Renal pelvis (tissue), 12 donors: ENCODE measurements at places on chromosomes 7 and 10. TPM values are rescaled to one million over a fixed set of nuclear protein-coding genes. Genes with fewer than 3 reads are reported as not detected.

The ARF5 gene
- polyA plus RNA-seq, result 228 TPM

The STK31 gene
- 0.44 TPM for polyA plus RNA-seq

The TRIL gene
- 55.0 TPM for polyA plus RNA-seq

The ITGA8 gene
- 46.1 TPM for polyA plus RNA-seq

The AOAH gene
- 3.1 TPM for polyA plus RNA-seq

The C10orf90 gene
- 0.56 TPM for polyA plus RNA-seq

The TFR2 gene
- polyA plus RNA-seq, result 1.1 TPM

The CYP3A4 gene
- polyA plus RNA-seq, result 0.36 TPM

The MOSPD3 gene
- polyA plus RNA-seq, result 31.5 TPM

The PRKAR1B gene
- 38.9 TPM for polyA plus RNA-seq

The ASB13 gene
- polyA plus RNA-seq, result 31.0 TPM

The KCNH2 gene
- 16.9 TPM for polyA plus RNA-seq

The SYT15B gene
- 3.1 TPM for polyA plus RNA-seq

The MXI1 gene
- polyA plus RNA-seq, result 47.7 TPM

The OR6B1 gene
- polyA plus RNA-seq, result not detected
